Amygdala (tissue), 56 donors: ENCODE measurements at places on chromosomes 6 and 20.

DNA sequence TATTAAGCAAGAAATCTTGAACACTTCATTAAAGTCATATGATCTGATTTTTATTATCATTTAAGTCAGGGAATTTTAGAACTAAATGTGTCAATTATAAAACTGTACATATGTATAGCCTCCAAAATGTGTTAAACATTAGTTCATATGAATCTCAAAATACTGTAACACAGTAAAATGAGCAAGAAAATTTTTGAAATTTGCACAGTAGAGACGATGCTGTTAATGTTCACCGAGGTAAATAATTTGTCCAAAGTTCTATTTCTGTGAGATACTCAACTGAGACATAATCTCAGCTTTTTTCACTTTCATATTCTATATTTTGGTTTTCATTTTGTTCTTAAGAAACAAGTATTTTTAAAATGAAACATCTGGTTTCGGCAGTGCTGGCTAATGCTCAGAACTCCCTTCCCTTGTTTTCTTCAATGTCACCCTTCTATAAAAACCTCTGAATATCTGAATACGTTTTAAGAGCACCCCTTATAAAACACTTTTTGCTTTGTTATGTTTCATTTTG is 353.1 kb downstream of the LAMA2 start:
- no peak for DNase-seq

GRCh38 chr20:63854069-63854765 is 7.1 kb upstream of the ABHD16B start:
- DNase-seq = no peak

- DNase-seq = no peak
Observed at GRCh38 chr20:47282864-47283263, 73.6 kb downstream of the ZMYND8 start.

DNA sequence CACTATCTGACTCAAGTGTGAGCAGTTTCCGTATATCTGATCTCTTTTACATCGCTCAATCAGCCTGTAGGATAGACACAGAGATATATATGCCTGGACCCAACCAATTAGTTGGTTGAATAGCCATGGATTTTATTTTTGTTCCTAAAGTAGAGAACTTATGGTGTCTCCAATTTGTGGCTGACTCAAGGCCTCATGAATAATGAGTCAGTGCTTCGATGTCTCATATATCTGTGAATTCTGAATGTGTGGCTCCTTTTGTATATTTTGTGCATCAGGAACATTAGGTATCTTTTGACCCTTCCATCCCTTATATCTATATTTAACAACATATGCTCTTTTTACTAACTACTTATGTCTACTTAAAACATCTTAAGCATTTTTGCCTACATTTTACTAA is 64.5 kb downstream of the OR2B2 start:
- no peak for DNase-seq

- DNase-seq = no peak
Observed at GRCh38 chr6:110140650-110141049, 38.8 kb downstream of the WASF1 start.
